ENCODE measurements at places on chromosomes 4 and X.

DNA sequence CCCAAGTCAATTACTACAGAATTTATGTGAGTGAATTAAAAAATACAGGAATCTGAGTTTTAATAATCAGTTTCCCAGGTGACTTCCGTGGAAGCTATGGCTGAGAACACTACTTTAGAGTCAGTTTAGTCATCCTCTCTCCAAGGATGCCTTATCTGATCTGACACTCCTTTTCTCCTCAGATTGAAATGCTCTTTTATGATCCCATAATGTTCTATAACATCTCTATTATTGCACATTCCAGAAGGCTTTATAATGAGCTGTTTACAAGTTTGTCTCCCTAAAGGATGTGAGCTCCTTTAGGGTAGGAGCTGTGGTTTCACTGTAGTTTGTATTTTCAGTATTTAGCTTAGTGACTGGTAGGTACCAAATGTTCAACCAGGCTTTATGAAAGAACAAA, 90.0 kb downstream of the GPRIN3 start:
- no peak for DNase-seq

GRCh38 chrX:10971176-10971575, 140.0 kb upstream of the HCCS start:
- DNase-seq = no peak

GRCh38 chrX:40189637-40190036, 91.9 kb upstream of the BCOR start:
- DNase-seq = no peak

- DNase-seq = no peak
Measured at GRCh38 chr4:34138385-34138784, 2105.9 kb downstream of the ARAP2 start.

- DNase-seq = peak; percentile 29
Measured at GRCh38 chr4:121951521-121952110, at the start of gene TRPC3. TRPC3 (minus strand) TSS chr4:121952060; CDS start chr4:121951680, 380 bp downstream.

DNA sequence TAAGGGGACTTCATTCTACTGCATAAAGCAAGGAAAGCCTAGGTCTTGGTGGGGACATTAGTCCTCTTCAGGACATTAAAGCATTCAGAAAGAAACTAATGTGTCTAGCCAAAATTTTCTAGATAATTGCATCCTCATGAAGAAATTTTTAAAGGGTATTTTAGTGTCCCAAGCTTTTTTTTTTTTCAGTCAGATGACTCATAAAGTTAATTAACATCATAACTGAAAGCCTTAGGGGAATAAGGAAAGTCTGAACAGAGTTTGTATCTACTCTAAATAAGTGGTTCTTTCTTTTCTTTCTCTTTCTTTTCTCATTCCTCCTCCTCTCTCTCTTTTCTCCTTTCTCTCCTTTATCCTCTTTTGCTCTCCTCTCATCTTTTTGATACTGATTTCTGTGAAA, 202.4 kb downstream of the ADAMTS3 start:
- DNase-seq = no peak

DNA sequence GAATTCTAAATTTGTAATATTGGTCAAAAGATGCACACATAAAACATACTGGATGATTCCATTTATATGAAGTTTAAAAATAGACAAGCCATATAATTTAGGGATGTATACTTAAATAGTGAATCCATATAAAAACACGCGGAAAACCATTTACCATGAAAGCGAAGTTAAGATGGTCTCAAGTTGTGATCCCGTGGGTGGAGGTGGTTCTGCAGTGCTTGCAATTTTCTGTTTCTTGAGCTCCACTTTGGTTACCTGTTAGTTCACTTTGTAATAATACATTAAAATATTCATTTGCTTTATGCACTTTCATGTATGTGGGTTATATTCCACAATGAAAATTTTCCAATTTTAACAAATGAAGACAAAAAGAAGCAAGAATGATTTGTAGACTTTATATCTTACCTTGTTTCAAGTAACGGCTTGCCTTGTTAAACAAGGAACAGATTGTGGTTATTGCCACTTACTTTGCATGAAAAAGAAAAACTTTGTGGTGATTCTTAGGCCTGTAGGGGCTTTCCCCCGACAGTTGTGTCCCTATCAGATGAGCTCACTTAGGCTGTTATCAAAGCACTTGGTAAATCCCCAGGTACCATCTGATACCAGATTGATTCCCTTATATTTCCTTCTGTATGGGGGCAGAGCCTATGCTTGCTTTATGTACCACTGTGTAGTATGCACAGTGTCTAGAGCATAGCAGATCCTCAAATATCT, 12.2 kb downstream of the UCP1 start:
- DNase-seq = no peak

- peak; percentile 73 for DNase-seq
Measured at GRCh38 chrX:109839694-109840567, 106.9 kb upstream of the ACSL4 start.
